Activated naive CD8-positive, alpha-beta T cell treated with anti-CD3 and anti-CD28 coated beads, Interleukin-2, amount 50 U/mL, for 24 hours (primary cell): ENCODE measurements at places on chromosomes 3 and 15.

DNA sequence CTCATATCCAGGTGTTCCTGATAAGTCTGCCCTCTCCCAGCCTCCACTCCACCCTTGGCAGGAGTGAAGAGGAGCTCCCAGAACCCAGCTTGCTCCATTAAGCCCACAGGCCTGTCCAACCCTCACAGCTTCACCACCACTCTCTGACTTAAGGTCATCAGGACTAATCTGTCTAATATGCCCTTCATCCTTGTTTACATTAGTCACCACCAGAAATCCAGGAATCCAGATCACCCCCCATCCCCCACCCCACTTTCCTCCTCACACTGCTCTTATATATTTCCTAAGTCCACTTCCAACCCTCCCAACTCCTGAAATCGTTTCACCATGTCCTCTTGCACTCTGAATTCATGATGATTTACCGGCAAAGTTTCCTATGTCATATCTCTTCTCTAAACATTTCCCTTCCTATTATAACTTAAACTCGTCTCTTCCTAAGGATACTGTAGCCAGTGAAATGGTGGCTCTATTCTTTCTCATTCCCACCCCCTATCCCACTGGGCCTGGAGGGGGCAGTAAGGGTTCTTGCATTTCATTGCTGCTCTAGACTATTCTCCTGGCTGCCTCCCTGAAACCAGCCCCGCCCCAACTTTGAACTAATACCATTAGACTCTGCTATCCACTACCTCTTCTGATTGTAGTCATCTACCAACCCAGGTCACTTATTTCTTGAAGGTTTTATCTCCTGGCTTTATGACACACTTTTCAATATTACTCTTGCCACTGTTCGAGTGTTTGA, 43.4 kb downstream of the PPP2R3A start:
- no peaks in the 10 kb centered on the region for H3K4me1 ChIP-seq
- no peak overlapping the region for H3K4me3 ChIP-seq
- no peak for DNase-seq
- H3K36me3 ChIP-seq: no peaks in the 10 kb centered on the region
- H3K27ac ChIP-seq: no peak overlapping the region
- peaks cover 9% of the 10 kb centered on the region for H3K27me3 ChIP-seq

DNA sequence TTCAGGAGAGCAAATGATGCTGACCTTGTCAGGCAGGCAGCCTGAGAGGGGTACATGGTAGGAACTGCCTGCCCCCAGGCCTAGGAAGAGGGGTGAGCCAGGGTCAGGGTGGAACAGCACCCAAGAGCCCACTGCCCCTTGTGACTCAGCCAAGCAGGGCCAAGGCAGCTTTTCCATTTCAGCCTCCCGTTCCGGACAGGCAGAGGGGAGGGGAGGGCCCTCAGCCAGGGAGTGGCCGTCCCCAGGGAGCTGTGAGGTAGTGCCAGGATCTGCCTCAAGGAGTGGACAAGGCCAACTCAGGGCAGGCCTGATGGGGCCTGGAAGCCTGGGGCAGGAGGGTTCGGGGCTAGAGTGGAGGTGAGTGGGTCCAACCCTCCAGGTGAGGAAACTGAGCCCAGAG, 5.1 kb upstream of the ANKRD63 start:
- peaks cover 1% of the 10 kb centered on the region for H3K4me1 ChIP-seq
- H3K27ac ChIP-seq: no peak overlapping the region
- DNase-seq: no peak
- peaks cover 2% of the 10 kb centered on the region for H3K27me3 ChIP-seq
- H3K4me3 ChIP-seq: no peak overlapping the region

- peaks cover 9% of the 10 kb centered on the region for H3K36me3 ChIP-seq
- no peak overlapping the region for H3K4me3 ChIP-seq
- no peak for DNase-seq
- no peak overlapping the region for H3K27ac ChIP-seq
- no peaks in the 10 kb centered on the region for H3K27me3 ChIP-seq
- no peaks in the 10 kb centered on the region for H3K4me1 ChIP-seq
Measured at GRCh38 chr3:134126153-134126552, 96.4 kb upstream of the SLCO2A1 start.

DNA sequence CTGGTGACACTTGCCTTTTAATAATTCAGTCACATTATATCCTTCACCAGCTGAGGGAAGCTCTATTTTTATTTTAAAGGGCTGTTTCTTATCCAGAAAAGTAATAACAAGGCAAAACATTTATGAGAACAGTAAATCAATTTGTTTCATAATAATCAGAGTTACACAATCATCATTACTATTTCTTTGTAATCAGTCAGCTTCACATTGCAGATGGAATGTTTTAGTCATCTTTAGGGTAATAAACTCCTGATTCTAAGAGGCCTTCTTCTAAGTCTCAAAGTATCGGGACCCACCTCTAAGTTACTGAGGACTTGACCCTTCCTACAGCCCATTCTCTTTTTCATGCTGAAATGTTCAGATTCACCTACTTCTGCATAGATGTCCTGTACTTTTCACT, 298.3 kb upstream of the TGFBR2 start:
- H3K36me3 ChIP-seq: no peaks in the 10 kb centered on the region
- H3K27ac ChIP-seq: no peak overlapping the region
- no peak for DNase-seq
- no peaks in the 10 kb centered on the region for H3K27me3 ChIP-seq

GRCh38 chr3:155382396-155383042, 89.0 kb upstream of the STRIT1 start:
- DNase-seq: peak; percentile 25
- H3K4me1 ChIP-seq: no peaks in the 10 kb centered on the region
- H3K4me3 ChIP-seq: no peak overlapping the region
- no peaks in the 10 kb centered on the region for H3K36me3 ChIP-seq
- H3K27me3 ChIP-seq: no peaks in the 10 kb centered on the region

- no peaks in the 10 kb centered on the region for H3K4me1 ChIP-seq
- no peak overlapping the region for H3K4me3 ChIP-seq
- no peaks in the 10 kb centered on the region for H3K27me3 ChIP-seq
- H3K36me3 ChIP-seq: peaks cover 8% of the 10 kb centered on the region
- DNase-seq: no peak
Measured at GRCh38 chr3:17372362-17373210, 369.8 kb downstream of the TBC1D5 start.

DNA sequence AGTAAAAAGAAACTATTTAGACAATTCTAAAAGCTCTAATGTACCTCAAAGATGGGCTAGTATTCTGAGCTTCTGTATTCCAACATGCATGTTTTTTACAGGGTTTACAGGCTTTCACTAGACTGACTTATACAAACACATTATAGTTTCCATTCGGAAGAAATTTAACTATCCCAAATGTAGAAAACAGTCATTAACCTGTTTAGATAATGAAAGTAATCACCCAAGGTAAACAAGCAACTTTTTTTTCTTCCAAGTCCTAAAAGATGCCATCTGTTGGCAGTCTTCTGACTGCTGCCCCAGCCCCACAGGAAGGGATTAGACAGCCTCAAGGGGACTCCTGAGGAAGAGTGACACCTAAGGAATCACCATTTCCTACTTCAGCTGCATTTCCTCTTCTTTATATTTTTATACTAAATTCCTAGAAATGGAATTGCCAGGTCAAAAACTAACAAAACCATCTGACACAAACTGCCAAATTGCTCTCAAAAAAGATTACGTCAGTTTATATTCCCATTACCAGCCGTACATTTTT, 25.5 kb downstream of the SIN3A start:
- H3K4me3 ChIP-seq: no peak overlapping the region
- H3K4me1 ChIP-seq: peaks cover 10% of the 10 kb centered on the region
- no peaks in the 10 kb centered on the region for H3K27me3 ChIP-seq
- no peak overlapping the region for H3K27ac ChIP-seq

DNA sequence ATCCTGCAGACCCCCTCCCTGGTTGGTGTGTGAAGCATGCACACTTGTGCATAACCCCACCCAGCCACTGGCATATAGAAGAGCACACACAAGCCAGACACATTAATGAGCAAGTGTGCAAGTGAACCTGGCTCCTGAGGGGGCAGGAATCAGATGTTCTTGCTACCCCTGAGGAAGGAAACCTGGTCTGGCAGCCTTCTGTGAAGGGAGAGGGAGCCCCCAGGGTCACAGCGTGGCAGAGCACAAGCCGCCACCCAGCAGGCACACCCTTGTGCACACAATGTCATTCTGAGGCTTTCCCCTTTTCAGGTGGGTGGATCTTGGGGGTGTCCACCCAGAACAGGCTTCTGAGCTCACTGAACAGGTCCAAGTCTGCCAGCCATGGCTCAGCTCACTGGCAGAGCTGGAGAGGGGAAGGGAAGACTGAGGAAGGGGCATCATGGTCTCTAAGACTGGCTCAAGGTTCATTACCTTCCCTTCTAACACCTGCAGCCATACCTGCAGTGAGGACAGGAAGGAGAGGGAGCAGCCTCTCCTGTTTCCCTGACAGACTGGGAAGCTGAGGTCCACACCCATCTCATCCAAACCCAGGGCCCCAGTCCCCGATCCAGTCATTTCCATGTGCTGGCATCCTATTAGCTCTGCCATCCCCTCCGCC, 31.6 kb upstream of the SEMA3F start:
- no peak overlapping the region for H3K4me3 ChIP-seq
- no peak for DNase-seq
- H3K27me3 ChIP-seq: no peaks in the 10 kb centered on the region
- no peak overlapping the region for H3K27ac ChIP-seq
- H3K36me3 ChIP-seq: peaks cover 9% of the 10 kb centered on the region

- no peak overlapping the region for H3K27ac ChIP-seq
- no peak for DNase-seq
- peaks cover 13% of the 10 kb centered on the region for H3K4me1 ChIP-seq
- peaks cover 46% of the 10 kb centered on the region for H3K27me3 ChIP-seq
Measured at GRCh38 chr15:84082739-84083138, 152.8 kb upstream of the GOLGA6L4 start.

DNA sequence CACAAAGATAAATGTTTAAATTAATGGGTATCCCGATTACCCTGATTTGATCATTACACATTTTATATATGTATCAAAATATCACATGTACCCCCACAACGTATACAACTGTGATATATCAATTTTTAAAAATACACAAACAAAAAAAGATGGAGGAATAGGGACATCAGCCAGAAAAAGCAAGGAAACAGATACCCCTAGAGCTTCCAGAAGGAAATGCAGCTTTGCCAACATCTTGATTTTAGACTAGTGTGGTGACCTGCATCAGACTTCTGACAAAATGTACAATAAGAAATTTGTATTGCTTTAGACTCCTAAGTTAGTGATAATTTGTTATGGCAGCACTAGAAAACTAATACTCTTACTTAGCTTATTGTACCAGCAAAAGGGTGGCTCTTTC, 483.8 kb downstream of the TUSC7 start:
- H3K27ac ChIP-seq: no peak overlapping the region
- H3K27me3 ChIP-seq: no peaks in the 10 kb centered on the region
- no peak overlapping the region for H3K4me3 ChIP-seq
- no peaks in the 10 kb centered on the region for H3K36me3 ChIP-seq
- no peak for DNase-seq

- H3K27me3 ChIP-seq: no peaks in the 10 kb centered on the region
- no peak for DNase-seq
- H3K4me3 ChIP-seq: no peak overlapping the region
- H3K4me1 ChIP-seq: peaks cover 56% of the 10 kb centered on the region
Measured at GRCh38 chr15:101217446-101217845, 34.4 kb downstream of the CHSY1 start.

DNA sequence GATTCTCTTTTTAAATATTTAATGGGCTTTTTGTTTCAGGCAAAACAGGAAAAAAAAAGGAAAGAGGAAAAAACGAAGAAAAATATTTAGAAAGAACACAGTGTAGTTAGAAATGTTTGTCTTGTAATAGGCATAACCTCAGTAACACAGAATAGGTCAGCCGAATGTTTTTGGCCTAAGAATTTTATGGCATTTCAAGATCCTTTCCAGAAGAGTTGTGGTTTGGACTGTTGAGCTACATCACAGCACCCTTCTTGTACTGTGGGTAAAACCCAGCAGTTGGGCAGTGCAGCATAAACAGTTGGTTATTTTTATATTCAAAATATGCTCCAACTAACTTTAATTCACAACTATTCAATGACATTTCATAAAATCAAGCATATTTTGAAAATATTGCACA, 474.4 kb upstream of the AGTR1 start:
- no peak for DNase-seq
- H3K27ac ChIP-seq: no peak overlapping the region
- H3K4me1 ChIP-seq: no peaks in the 10 kb centered on the region
- no peaks in the 10 kb centered on the region for H3K36me3 ChIP-seq
- H3K4me3 ChIP-seq: no peak overlapping the region

GRCh38 chr3:175304404-175304803, 445.3 kb downstream of the NAALADL2 start:
- DNase-seq: no peak
- H3K27me3 ChIP-seq: no peaks in the 10 kb centered on the region
- no peak overlapping the region for H3K27ac ChIP-seq
- H3K4me3 ChIP-seq: no peak overlapping the region
- peaks cover 5% of the 10 kb centered on the region for H3K4me1 ChIP-seq
- no peaks in the 10 kb centered on the region for H3K36me3 ChIP-seq

DNA sequence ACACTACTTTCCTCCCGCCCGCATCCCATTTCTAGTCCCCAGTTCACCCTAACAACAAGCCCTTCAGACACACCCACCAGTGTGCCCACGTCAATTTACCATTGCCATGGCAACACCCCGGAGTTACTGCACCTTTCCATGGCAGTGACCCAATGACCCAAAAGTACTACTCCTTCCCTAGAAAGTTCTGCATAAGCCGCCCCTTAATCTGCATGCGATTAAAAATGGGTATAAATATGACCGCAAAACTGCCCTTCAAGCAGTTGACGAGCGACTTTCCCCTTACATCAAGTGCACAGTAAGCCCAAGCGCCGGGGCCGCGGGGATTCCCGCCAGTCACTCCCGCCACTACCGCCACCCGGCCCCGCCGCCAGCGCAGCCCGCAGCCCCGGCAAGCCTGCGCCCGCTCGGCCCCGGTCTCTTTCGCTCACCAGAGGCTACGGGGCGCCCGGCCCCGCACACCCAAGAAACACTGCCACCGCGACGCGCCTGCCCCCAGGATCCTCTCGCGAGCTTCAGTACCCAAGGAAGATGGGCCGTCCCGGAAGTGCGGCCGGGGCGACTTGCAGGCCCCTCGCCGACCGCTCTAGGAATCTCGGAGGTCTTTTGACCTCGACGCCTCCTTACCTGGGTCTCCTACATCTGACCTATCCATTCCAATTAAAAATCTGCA, 27.2 kb upstream of the ZNF502 start:
- H3K36me3 ChIP-seq: peaks cover 46% of the 10 kb centered on the region
- peak overlapping the region; percentile 76 for H3K4me3 ChIP-seq
- H3K27me3 ChIP-seq: peaks cover 20% of the 10 kb centered on the region
- peak; percentile 47 for DNase-seq
- H3K27ac ChIP-seq: no peak overlapping the region
